ENCODE measurements at places on chromosomes 7 and 10.
A peak's percentile ranks its signal among the peaks of the same experiment; 100 is the strongest.

DNA sequence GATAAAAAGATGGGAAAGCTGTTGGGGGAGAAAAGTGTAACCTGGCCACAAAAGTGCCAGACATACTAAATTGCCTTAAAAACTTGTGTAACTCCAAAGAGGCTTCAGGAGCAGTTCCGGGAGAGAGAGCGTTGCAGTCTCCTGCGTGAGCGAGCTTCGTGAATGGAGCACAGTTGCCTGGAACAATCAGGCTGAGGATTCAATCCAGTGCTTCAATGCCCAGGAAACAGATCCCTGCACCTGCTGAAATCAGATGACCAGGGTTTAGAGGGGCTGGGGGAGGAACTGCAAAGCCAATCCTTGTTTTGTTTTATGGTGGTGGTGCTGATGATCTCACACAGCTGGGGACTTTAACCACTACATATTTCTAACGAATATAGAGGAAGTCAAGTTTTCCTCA, 398.3 kb downstream of the DPP6 start:
- DNase-seq: no peak

DNA sequence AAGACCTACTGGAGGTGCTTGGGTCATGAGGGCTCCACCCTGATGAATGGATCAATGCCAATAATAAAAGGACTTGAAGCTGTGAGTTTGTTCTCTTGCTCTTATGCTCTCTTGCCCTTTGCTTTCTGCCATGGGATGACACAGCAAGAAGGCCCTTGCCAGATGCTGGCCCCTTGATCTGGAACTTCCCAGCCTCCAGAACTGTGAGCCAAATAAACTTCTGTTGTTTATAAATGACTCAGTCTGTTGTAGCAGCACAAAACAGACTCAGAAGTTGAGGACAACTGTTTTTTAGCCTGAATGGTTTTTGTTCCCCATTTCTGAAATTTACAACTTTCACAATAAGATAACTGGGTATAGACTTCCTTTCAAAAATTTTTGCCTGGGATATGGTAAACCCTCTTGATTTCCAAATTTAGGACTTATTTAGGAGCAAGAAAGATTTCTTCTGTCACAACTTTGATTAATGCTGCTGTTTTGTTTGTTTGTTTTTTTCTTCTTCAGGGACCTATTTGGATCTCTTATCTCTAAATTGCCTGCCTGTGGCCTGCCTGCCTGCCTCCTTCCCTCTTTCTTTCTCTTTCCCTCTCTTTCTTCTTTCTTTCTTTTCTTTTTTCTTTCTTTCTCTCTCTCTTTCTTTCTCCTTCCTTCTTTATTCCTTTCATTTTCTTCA, 12.1 kb downstream of the ENTPD1 start:
- DNase-seq: peak; percentile 91

DNA sequence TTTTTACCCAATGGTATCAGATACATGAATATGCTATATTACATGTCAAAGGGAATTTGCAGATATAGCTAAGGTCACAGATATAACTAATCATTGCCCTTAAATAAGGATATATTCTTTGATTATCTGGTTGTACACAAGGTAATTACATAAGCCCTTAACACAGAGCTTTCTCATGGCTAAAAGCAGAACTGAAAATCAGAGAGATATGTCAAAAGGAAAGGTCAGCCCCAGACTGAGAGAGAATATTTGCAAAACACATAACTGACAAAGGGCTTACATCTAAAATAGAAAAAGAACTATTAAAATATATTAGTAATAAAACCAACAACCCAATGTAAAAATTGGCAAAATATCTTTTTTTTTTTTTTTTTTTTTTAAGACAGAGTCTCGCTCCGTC, 1029.5 kb upstream of the LRRN3 start:
- DNase-seq: no peak

DNA sequence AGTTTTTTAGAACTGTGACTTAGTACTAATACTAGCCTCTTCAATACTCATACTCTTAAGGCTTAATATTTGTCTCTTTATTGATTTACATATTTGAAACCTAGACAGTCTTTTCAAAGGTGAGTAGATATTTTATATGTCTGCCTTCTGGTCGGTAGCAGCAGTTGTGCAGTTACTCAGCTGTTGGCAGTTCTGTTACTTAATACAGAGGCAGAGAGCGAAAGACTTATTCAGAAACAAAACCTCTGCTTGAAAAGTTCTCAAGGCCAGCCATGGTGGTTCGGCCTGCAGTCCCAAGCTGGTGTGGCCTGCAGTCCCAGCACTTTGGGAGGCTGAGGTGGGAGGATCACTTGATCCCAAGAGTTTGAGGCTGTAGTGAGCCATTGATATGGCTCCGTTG, 84.2 kb downstream of the AUTS2 start:
- DNase-seq: no peak

DNA sequence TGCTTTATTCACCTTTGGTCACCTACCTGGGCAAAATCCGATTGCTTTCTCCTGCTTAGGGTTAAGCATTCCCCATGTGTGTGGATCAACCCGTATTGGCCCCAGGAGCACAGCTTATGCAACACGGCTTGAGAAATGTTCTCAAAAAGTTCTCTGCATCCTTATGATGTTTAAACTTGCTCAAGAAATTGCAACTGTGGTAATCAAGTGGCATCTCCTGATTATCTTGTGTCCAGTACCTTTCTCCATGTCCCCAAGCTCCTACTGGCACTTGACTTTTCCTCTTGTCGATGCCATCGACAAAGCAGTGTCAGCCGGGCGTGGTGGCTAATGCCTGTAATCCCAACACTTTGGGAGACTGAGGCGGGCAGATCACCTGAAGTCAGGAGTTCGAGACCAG, 4.7 kb upstream of the PKD2L1 start:
- DNase-seq: no peak

DNA sequence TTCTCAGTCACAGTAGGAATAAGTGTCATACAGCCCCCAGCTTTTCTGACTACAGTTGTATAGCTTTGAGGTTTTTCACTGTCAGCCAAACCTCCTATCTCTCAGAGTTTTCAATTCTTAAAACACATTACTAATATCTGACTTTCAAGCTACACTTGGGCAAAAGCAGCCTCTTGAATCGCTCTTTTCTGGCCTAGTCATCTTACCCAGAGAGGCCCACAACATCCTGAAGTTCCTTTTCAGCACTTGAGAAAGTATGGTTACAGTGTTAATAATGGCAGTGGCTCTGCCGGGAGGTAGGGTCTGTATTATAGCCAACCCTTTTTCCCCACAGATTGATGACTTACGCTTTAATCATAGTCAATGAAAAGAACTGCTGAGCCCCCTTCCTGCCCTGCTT, 181.0 kb downstream of the LRRC4 start:
- no peak for DNase-seq

DNA sequence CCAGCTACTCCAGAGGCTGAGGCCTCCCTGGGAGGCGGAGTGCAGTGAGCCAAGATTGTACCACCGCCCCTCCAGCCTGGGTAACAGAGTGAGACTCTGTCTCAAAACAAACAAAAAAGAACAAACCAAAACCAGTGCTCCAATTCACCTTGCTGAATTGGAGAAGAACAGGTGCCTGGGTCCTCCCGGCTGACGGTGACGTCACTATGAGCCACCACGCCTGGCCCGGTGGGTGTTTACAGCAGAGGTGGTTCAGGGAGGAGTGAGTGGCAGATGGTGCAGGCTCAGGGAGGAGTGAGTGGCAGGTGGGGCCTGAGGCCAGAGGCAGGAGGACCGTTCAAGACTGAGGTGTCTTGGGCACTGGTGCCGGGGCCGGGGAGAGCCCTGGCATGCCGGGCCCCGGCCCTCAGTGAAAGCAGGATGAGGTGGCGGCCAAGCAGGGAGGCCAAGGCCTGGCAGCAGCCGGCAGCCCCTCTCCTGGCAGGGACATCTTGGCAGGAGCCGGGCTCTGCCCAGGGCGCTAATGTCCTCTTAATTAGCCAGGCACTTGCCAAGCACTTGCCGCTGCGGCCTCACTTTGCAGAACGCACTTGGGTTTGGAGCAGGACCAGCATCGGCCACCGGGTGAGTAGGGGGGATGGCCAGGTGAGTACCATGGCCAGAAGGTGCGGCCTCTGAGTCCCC, 162.8 kb upstream of the TNRC18 start:
- no peak for DNase-seq

DNA sequence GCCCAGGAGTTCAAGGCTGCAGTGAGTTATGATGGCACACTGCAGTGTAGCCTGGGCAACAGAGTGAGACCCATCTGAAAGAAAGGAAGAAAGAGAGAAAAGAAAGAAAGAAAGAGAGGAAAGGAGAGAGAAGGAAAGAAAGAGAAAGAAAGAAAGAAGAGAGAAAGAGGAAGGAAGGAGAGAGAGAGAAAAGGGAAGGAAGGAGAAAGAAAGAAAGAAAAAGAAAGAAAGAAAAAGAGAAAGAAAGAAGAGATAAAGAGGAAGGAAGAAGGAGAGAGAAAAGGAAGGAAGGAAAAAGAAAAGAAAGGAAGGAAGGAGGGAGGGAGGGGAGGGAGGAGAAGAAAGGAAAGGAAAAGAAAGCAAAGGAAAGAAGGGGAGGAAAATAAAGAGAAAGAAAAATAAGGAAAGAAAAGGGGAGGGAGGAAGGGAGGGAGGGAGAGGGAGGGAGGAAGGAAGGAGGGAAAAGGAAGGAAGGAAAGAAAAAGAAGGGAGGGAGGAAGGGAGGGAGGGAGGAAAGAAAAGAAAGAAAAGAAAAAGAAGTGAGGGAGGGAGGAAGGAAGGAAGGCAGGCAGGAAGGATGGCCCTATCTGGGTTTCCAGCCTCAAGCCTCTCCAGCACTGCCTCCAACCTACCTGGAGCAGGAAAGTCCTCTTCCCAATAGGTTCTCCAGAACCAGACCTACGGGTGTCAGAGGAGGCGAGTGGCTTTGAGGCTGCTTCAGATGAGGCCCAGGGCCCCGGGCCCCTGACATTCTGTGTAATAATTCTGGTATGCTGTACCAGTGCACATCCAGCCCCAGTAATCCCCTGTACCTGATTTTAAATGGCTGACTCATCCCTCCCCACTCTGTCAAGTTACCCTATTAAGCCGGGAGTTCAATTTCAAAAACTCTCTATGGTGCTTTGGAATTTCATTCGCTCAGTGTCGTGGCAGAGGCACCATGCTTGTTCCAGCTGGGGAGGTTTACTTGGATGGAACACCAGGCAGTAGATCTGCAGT, 6.8 kb upstream of the PARD3 start:
- DNase-seq: no peak

GRCh38 chr7:119320316-119320715, 952.7 kb upstream of the KCND2 start:
- DNase-seq: no peak
